ENCODE measurements at places on chromosomes 3 and 15.

DNA sequence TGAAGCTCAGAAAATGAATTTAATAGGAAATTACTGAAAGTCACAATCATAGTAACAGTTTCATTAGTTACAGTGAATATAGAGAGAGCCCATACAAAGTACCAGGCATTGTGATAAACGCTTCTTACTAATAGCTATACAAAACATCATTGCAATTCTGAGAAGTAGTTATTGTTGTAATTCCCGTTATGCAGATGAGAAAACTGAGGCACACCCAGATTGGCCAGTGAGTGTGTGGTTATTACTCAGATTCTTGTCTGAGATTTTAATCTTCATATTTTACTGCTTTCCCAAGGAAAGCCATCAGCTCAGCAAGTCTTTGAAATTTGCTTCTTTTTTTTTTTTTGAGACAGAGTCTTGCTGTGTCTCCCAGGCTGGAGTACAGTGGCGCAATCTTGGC is 14.3 kb downstream of the FLNB start:
- DNase-seq, result no peak

GRCh38 chr3:34174740-34175139 is 376.3 kb downstream of the PDCD6IP start:
- DNase-seq, result no peak

GRCh38 chr15:58039079-58040035 is 26.2 kb downstream of the ALDH1A2 start:
- DNase-seq, result no peak

GRCh38 chr15:91114301-91114700 is 14.2 kb downstream of the SV2B start:
- DNase-seq, result no peak

DNA sequence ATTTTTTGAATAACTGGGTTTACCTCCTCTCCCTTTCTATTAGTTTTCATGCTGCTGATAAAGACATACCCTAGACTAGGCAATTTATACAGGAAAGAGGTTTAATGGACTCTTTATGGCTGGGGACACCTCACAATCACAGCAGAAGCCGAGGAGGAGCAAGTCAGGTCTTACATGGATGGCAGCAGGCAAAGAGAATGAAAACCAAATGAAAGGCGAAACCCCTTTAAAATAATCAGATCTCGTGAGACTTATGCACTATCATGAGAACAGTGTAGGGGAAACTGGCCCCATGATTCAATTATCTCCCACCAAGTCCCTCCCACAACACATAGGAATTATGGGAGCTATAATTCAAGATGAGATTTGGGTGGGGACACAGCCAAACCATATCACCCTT is 2.0 kb upstream of the RSL24D1 start:
- no peak for DNase-seq

GRCh38 chr15:72445426-72445825 is 28.7 kb upstream of the ARIH1 start:
- DNase-seq, result no peak

DNA sequence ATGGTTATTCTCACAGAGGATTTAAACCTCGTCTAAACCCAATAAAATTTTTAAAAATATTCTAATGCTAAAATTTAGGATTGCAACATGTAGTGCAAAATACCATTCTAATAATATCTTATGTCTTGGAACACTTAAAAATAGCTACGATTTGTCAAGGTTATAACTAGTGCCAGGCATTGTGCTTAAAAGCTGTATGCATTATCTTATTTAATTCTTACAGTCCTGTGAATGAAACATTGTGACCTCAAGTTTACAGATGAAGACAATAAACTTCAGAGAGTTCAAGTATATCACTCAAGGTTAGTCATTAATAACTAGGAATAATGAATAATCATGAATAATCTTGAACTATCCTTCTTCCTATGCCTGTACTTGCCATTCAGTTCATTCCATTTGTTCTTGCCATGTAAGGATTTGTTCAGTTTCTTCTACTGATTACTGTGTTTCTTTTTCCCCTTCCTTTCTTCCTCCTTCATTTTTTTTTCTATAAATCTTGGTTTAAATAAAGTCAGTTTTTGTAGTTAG is 897.6 kb upstream of the NR2F2 start:
- DNase-seq, result no peak

GRCh38 chr15:69979783-69980182 is 117.9 kb downstream of the TLE3 start:
- peak; percentile 73 for DNase-seq

DNA sequence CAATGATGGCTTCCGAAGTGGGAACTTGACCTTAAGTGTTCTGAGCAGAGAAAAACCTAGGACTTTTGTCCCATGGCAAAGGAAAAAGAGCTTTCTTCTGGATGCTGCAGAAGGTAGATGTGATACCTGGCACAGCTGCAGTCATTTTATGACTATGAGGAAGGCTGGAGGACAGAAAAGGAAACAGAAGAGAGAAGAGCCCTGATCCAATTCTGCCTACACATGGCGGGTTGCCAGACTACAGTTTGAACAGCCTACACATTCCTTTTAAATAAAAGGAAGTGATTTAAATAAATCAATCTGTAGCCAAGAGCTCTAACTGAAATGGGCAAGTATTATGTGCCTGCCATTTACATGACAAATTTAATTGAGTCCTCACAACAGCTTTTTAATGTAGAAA is 43.6 kb upstream of the CHRNB4 start:
- no peak for DNase-seq

DNA sequence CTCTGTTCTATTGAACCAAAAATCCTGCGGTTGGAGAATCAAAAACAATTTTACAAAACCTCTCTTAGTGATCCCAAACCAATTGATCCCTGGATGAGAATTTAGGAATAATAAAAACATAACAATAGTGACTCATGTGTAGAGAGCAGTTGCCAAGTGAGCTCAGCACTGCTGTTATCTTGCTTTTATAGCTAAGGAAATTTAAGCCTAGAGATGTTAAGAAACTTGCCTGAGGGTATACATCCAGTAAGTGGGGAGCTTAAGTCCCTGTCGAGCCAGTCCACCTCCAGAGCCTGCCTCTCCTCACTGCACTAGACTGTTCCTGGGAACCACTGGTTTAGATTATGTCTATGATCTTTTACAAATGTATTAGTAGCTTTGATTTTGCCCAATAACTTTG is 358.4 kb upstream of the LMCD1 start:
- DNase-seq, result no peak

DNA sequence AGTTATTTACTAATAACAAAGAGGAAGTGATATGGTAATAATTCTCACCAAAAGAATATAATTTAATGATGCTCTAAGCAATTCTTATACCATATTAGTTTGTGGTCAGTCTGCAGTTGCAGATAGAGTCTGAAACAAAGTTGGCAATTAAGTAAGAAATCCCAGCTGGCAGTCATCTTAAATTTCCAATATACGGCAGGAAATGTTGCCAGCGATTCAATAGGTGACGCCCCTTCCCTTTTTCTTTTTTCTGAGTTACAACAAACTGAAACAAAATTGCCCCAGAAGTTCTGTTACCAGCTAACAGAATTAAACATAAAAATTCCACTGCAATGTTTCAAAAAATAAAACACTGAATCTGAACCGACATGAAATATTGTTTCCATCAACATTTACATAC is 26.7 kb downstream of the LRRFIP2 start:
- DNase-seq, result no peak

DNA sequence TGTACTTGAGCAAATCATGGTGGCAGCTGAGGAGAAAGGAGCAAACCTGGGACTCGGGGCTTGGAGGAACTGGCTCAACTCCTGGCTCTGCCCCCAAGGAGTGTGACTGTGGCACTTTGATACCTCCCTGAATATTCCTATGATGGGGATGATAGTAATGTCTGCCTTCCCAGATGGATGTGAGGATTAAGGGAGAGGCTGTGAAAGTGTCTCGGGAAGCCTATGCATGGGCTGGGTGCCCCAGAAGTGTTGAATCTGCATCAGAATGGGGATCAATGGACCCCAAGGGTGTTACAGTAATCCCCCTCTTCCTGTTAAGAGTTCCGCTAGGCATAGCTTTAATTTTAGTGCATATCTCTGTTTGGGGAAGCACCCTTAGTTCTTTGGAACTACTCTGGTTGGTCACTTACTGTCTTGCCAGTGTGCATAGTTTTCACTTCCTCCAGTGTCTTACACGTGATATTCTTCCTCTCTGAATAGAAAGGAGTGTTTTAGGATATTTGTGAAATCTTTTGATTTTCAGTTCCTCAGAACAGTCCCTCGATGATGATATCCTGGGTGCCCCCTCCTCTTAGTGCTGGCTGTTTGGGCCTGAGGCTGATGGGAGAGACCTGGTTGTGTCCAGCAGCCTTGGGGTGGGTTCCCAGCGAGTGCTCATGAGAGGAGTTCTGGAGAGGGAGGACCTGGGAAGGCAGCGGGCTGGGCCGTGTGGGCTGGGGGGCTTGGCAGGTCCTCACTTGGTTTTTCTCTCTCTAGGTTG is 97.5 kb downstream of the CHDH start:
- DNase-seq, result no peak

- DNase-seq, result no peak
These were observed 141.0 kb upstream of the BNIP2 start for GRCh38 chr15:59830098-59830497.

DNA sequence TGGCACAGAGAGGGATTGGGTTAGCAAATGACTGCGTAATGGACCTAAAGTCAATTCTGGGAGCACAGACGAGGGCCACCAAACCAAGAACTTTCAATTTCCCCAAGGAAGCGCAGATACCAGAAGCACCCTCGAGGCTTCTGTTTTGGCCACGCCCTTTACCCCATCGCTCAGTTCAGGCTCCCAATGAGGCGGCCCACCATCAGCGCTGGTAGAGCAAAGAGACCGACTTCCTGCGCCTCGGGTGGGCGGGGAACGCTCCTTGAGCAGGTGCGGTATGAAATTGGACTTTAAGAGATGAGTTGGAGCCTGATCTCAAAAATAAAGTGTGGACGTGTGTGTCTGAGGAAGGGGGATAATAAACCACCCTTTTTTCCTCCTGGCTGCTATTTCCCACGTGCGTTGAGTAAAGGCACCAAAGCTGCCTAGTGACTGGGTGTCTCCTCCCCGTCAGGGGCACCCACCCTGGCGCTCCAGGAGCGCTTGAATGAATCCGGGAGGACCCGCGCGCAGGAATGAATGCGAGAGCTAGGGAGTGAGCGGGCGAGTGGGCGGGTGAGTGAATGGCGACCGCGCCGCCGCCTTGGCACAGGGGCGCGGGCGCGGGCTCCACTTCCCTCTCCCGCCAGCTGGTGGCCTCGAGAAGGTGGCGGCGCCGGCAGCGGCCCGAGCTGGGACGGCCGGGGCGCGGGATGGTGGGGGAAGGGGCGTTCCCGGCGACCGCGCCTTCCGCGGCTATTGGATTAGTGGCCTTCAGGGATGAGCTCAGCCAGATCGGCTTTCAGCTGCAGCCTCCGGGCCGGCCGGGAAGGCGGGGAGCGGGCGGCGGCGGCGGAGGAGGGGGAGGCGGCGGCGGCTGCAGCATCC is at the start of gene SPSB4:
Gene SPSB4, plus strand, starts transcription at position 772 of the 867 bp plus-strand sequence. CDS start 14,758 bp downstream, outside the sequence.
- DNase-seq, result no peak

DNA sequence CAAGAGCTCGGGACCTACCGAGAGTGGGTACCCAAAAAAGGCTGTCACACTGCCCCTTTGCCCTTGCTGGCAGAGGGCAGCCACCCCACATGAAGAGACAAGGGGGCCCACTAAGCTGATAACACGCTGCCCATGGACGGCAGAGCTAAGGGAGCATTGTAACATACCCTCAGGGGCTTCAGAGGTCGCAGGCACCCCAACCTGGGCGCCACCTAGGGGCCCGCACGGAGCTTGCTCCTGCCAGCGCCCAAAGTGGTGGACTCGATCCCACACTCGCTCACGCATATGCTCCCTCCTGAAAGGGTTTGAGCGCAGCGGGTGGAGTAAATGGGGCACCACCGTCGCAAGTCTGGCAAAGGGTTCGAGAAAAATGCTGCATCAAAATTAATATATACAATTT is 975.4 kb downstream of the ZPLD1 start:
- DNase-seq, result no peak

GRCh38 chr3:126314305-126314789 is 42.9 kb downstream of the KLF15 start:
- DNase-seq, result no peak

- no peak for DNase-seq
These were observed 21.6 kb upstream of the PRR23E start for GRCh38 chr3:127171320-127171719.

- DNase-seq, result no peak
These were observed 156.8 kb upstream of the CDIN1 start for GRCh38 chr15:36422631-36423030.

GRCh38 chr3:157447026-157447694 is 10.5 kb downstream of the PTX3 start:
- no peak for DNase-seq

- DNase-seq, result no peak
These were observed 4.7 kb upstream of the KPNA4 start for GRCh38 chr3:160569894-160570652.

- no peak for DNase-seq
These were observed 243.4 kb upstream of the TBC1D5 start for GRCh38 chr3:17985658-17986347.

DNA sequence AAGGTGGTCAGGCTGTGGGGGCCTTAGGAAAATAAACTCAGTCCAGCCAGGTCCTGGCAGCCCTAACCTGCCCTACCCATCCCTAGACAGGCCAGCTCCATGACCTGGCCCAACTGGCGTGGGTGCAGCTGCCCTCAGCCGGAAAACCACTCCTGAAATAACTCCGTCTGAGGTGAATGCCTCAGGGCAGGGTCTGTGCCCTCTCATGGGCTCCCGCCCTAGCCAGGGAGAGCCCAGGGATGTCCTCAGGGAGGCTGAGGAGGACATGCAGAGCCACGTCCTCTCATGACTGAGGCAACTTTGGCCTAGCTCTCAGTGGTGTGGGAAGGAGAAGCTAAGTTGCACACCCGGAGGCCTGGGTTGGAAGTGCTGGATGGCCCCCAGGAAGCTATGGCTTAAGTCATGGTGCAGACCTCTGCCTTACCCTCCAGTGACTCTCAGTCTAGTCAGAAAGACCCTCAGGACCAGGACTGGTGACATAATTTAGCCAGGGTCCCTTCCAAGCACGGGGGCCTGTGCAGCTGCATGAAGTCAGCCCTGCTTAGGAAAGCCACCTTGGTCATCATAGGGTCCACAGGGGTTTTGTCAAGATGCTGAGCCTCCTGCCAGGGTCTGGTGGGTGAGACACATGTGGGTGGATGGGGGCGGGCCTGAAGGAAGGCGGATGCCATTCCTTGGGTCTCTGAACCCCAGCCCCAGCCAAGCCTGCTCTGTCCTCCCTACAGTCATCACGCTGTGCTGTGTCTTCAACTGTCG is 7.4 kb downstream of the TMIE start:
- no peak for DNase-seq
